NCI-H460 (cell line): ENCODE measurements at places on chromosomes 11 and 22. TPM values are rescaled to one million over a fixed set of nuclear protein-coding genes. Genes with fewer than 3 reads are reported as not detected.

GRCh38 chr11:119481021-119481666 is 58.2 kb upstream of the THY1 start:
- peak; percentile 93 for DNase-seq

The P2RY6 gene
- total RNA-seq: not detected in 2 replicates

- no peak for DNase-seq
Observed at GRCh38 chr11:71171576-71171975, 80.8 kb downstream of the SHANK2 start.

- DNase-seq: no peak
Observed at GRCh38 chr22:20435436-20436306, 2.0 kb downstream of the SCARF2 start.

The CST6 gene
- total RNA-seq: not detected in 2 replicates

DNA sequence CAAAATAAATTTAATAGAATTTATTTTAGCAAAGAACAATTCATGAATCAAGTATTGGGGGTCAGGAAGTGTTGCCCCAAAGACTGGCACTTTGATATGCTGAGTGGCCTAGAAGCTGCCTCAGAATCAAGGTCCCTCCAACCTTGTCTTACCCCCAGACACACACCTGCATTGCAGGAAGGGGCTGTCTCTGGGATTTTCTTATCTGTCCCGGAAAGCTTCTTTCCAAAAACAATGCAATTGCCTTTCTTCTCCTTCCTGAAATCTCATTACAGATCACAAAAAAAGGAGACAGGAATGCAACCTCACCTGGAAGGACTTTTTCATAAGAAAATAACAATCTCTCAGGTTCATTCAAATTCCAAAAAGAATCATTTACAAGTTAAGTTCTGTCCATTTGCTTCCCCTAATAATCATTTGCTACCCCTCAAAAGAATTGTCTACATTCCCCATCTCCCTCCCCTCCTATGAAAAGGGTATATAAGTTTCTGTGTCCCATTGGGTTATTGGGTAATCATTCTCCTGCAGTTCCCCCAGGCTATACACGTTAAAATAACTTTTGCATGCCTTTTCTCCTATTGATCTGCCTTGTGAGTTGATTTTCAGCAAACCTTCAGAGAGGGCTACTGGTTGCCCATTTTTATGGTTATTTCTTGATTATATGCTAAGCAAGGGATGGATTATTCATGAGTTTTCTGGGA is 21.3 kb downstream of the OR10A6 start:
- no peak for DNase-seq

- DNase-seq: no peak
Observed at GRCh38 chr11:96014217-96014616, 90.3 kb upstream of the MTMR2 start.

The OR56A1 gene
- total RNA-seq: not detected in 2 replicates

The PNPLA5 gene
- not detected in 2 replicates for total RNA-seq

DNA sequence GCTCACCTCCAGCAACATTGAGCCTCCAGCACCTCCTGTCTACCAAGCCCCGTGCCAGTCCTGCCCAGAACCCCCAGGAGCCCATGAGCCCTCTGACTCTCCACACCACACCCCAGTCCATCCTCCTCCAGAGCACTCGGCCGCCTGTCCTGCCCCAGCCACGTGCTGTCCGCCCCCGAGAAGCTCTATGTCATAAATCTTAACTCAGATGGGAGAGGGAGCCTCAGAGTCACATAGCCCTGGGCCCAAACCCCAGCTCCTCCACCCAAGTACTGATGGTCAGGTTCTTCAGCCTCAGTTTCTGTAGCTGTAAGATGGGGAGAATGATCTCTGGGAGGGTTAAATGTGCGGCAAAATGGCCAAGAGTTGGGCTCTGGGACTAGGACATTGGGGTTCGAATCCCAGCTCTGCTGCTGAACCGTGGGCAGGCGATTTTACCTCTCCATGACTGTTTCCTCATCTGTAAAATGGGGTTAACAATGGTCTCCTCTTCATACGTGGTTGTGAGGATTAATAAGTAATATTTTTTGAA is 27.8 kb downstream of the CYTH4 start:
- DNase-seq: no peak

GRCh38 chr11:65356394-65356972 is 1.9 kb downstream of the TIGD3 start:
- no peak for DNase-seq

The ASCL2 gene
- total RNA-seq: not detected in 2 replicates

The SYT13 gene
- total RNA-seq: not detected in 2 replicates

DNA sequence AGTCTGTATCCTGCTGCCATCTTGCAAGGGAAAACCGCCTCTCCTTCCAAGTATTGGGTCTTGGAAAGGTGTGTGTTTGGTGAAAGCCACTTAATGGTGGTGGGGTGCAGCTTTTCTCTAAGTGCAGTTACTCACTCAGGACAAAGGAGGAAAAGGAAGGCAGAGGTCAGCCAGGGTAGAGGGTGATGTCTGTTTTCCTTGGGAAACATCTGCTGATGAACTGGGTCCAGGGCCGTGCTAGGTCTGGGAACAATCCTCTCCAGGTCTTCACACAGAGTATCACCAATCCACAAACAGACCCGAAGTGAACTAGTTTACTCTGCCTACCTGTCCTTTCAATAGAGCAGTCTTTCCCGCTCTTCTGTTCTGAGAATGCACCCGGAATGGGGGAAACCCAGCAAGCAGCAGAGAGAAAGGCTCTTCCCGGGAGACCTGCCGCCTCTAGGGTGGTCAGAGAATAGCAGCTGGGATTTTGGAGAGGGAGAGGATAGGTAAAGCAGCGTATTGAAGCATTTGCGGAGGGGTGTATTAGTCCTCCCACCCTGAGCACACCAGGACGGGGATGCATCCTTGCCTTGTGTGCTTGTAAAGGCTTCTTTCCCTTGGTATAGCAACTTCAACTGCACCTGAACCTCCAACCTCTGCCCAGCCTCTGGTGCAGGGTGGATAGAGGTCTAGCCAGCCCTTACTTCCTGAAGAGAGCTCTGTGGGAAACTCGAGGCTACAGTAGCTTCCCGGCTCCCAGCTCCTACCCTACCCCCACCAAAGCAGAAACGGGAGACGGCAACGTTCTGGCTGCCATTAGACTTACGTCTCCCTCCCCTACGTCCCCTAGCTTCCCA is 20.7 kb downstream of the LHFPL7 start:
- no peak for DNase-seq

DNA sequence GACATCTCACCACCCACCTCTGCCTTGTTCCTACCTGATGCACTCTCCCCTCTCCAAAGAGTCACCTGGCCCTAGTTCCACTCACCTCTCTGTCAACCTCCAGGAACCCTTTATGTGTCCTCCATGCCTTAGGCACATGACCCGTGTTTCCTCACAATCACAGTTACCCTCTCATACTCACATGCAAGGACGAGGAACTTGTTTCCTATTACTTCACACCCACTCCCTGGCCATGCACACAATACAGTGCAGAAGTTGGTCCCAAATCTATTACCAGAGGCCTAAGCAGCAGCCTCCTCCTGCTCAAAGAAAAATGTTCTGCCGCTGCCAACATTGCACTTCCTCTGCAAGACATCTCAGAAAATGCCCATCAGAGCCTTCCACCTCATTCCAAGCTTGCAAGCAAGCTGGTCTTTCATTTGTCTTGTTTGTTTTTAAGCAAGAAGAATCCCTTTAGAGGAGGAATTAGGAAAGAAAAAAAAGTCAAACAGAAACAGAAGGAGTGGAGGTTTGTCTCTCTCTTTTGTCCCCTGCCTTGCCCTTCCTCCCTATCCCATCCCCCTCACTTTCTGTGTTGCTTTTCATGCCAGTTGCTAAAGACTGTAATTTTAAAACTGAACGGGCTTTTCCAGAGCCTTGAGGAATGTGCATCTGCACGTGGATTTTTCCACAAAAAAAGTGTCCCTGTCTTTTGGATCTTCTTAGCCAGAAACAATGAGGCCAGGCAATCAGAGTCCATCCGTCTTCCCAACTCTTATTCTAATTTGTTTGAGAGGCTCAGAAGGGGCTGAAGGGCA is 63.4 kb downstream of the KCNJ1 start:
- DNase-seq: no peak

The TBX1 gene
- total RNA-seq: 2.6 and 3.3 TPM in 2 replicates

DNA sequence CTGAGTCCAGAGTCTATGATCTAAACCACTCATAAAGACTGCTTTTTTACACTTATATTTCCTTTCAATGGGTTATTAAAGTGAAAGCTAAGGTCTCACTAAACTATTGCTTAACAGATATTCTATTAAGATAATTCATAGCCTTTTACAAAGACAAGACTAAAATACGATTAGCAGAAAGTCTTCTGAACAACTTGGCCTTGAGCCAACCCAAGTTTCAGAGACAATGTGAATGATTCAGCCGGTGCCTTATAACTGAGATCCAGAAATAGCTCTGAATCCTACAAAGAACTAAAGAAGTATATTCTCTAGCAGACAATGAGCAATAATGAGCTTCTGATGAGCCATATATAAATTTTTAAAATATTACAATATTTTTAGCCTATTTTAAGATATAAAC is 41.5 kb upstream of the CARD18 start:
- no peak for DNase-seq

GRCh38 chr11:61524963-61525587 is 16.5 kb downstream of the LRRC10B start:
- DNase-seq: no peak

DNA sequence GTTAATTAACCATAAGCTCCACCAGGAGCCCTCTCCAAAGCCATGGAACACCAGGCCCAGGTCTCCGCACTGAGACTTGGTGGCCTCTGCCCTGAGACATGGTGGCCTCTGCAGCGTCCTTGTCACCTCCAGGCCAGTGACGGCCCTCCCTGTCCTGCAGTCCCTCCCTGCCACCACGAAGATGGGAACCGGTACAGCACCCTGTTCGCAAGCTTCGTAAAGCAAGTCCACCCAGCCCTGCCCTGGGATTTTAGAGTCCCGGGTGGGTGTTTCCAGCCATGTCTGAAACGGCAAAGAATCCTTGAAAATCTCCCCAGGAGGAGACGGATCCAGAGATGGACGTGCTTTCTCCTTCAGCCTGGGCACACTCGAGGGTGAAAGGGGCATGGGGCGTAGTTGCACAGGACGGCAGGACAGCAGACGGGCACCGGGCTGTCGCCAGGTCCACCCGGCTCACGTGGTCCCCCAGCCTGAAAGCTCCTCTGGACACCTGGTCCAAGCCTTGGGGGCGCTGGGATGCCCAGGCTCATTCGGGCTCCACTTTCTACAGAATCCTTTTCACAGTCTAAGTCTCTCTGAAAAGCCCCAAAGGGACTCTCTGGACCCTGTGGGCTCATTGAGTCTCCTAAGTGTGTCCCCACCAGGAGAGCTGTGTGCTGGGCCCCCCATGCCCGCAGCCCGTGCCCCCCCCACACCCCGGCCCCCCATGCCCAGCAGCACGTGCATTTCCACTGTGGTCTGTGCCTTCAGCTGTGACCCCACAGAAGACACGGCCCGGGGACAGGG is 456.2 kb downstream of the BRD1 start:
- DNase-seq: no peak

DNA sequence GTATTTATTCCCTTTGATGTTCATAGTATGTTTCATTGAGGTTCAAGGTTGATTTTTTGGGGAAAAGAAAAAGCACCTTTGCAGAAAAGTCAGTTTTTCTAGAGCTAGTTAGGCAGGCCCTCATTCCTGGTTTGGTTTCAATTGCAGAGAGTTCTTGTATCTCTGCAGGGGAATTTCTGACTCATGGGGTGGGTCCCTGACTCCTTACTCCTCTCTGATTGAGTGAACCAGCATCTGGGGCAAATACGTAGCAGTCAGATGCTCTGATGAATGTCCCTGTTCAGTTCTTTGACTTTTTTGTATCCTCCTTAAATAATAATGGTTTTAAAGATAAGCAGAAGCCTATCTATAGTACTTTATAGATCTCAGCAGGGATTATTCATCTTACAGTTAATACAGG is 7.7 kb upstream of the NCR3LG1 start:
- no peak for DNase-seq

GRCh38 chr11:69293087-69293486 is 868 bp upstream of the MYEOV start:
- peak; percentile 61 for DNase-seq

The UCP3 gene
- total RNA-seq: 0.07 TPM in 1 of 2 replicates, not detected in the other

The SEZ6L gene
- not detected in 2 replicates for total RNA-seq

DNA sequence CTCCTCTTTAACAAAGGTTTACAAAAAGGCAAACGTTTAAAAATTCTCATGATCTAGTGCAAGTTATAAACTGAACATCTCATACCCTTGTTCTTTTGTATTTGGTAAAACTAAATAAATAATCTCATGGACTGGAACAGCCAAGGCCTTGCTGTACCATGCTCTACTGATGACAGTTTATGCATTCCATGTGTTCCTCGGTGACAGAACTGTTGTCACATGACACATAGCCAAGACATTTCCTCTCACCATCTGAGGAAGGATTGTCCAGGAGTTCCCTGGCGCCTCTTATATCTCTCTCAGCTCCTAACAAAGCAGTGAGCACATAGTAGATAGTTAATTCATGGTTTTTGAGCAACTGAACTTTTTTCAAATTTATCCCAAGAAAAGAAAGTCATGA is 12.6 kb downstream of the CCDC83 start:
- DNase-seq: no peak

DNA sequence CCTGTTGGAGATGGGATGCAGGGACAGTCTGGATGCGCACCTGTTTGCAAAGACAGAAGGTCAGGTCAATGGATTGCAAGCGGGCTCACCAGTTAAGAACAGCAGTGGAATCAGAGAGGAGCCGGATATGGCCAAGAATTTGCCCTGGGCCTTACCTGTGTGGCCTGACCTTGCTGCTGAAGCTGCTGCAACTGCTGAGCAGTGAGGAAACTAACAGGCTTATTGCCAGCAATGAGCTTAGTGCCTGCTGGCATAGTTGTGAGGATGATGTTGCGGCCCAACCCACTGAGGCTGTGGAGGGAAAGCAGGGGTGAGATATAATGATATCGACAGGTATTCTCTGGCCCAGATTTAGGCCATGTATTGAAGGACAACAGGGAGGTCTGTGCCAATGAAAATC is 30.6 kb downstream of the NFRKB start:
- DNase-seq: no peak

GRCh38 chr11:71563406-71563805 is 2.0 kb upstream of the KRTAP5-10 start:
- peak; percentile 36 for DNase-seq

DNA sequence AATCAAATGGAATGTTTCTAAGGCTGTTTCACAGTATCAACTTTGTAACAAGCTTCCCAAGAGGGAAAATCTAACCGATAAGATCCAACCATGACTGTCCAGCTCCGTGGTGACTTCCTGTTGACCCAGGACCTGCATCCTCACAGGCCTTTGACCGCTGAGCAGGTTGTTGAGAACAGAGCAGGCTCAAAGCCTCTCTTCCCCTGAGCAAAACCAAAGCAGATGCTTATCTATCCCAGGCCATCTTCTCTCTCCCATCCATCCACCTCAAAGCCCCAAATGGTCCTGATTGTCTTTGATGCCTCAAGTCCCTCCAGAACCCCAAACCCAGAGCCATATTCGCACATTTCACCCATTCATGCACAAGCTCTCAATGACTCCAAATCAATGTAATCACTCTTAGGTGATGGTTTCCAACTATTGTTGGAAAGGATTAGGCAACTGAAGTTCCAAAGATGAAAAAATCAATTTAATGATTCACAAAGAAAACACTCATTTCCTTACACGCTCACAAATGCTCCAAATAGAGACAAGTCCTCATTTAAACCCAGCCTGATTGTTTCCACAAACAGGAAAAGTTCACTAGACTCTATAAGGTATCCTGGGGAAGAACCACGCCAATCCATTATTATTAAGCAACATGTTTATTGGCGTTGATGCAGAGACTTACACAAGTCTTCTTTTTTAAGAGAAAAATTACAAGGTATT is 48.7 kb downstream of the C11orf58 start:
- no peak for DNase-seq

The LDHAL6A gene
- not detected in 2 replicates for total RNA-seq
